Bone marrow (tissue), 2 donors: ENCODE measurements at places on chromosomes 1 and 21.
A peak's percentile ranks its signal among the peaks of the same experiment; 100 is the strongest.

GRCh38 chr1:5688081-5689077 is 303.8 kb downstream of the NPHP4 start:
- DNase-seq: no peak

GRCh38 chr21:26112975-26113374 is 57.6 kb downstream of the APP start:
- DNase-seq: no peak

DNA sequence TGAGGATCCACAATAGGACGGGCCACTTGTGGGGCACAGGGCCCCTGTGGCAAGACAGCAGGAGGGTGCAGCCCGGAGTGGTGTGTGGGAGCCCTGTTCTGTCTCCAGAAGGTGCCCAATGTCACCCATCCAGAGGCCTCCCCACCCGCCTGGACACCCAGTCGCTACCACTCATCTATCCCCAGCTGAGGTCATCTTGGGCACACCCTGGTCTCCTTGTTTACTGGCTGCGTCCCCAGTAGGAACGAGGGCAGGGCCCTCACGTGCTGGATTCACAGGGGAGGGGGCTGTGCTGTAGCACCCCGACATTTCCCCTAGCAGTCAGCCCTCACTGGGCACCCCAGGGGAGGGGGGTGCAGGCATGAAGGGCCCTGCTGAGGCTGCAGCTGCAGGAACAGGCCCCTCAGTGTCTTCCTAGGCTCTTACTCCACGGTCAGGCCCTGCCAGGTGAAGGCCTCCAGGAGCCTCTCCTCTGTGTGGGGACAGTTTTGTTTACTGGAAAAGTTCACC is 2.3 kb upstream of the TNNT2 start:
- no peak for DNase-seq

- DNase-seq: no peak
Measured at GRCh38 chr1:155104605-155105534, 22.8 kb upstream of the EFNA1 start.

- no peak for DNase-seq
Measured at GRCh38 chr1:21292984-21293536, 2.8 kb upstream of the ECE1 start.

DNA sequence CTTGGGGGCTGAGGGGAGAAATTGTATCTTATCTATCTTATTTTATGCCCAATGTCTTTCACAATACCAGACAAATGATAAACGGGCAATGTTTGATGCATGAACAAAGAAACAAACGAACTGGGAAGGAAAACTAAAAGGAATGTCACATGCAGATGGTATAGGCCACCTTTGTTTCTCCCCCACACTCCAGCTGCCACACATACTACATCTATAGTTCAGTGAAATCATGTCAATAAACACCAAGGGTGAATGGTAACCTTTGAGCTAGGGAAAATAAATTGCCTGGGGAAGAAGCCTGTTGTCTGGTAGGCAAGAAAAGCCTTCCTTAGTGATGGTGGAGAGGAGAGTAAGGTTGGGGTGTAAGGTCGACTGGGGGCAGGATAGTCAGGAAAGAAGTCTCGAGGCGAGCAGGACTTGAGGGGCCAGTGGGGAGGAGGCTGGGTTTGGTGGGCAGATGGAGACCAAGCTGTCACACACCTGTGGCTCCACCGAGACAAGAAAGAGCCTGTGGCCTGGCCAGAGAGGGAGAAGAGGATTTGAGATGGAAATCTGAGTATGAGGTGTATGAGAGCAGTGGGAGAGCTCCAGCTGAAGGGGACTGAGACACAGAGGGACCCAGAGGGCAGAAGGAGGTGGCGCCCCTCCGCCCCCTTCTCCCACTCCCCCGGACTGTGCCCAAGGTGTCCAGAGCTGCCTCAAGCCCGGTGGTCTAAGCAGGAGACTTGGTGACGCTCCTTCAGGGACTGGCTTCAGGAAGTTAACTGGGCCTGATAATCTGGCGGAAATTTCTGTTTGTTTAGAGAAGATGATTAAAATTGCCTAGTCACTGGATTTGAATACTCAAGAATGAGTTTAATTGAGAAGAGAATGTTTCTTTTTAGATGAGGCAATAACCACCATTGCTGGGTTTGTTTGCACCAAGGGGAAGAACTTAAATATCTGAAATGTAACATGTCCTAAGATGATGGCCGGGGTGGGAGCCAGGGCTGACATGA is 37.3 kb downstream of the ATF3 start:
- DNase-seq: no peak

DNA sequence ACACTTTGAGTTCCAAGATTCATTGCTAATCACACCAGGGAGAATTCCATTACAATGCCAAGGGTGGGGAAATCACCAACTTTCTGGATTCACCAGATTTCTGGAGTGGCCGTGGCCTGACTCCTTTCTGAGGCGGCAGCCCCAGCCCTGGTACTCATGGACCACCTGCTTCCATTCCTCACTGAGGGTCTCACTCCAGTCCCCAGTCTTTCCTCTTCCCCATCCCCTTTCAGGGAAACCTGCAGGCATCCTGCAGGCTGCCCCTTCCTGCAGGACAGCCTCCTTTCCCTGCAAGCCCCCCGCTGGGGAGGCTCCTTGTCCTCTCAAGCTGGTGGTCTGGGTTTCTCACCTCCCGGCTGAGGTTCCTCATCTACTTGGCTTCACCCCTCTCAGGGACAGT is 12.7 kb upstream of the CDK18 start:
- DNase-seq: no peak

DNA sequence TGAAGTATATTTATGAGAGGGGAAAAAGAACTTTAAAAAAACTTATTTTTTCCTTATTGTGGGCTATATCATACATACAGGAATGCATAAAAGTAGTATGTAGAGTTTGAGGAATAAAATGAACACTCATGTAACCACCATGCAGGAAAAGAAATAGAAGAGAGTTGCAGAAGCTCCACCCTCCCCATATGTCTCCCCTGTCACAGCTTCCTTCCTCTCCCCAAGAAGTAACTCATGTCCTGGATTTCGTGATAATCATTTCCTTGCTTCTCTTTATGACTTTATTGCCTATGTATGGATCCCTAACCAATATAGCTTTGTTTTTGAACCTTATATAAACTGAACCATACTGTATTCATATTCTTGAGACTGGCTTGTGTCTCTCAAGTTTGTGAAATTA is 126.4 kb downstream of the ZZZ3 start:
- DNase-seq: peak; percentile 39
